Epithelial cell of proximal tubule (primary cell): ENCODE measurements at places on chromosomes 2 and 18. TPM values are rescaled to one million over a fixed set of nuclear protein-coding genes. Genes with fewer than 3 reads are reported as not detected.
A peak's percentile ranks its signal among the peaks of the same experiment; 100 is the strongest.

GRCh38 chr2:69518841-69519240 is 81.6 kb upstream of the NFU1 start:
- DNase-seq = no peak

DNA sequence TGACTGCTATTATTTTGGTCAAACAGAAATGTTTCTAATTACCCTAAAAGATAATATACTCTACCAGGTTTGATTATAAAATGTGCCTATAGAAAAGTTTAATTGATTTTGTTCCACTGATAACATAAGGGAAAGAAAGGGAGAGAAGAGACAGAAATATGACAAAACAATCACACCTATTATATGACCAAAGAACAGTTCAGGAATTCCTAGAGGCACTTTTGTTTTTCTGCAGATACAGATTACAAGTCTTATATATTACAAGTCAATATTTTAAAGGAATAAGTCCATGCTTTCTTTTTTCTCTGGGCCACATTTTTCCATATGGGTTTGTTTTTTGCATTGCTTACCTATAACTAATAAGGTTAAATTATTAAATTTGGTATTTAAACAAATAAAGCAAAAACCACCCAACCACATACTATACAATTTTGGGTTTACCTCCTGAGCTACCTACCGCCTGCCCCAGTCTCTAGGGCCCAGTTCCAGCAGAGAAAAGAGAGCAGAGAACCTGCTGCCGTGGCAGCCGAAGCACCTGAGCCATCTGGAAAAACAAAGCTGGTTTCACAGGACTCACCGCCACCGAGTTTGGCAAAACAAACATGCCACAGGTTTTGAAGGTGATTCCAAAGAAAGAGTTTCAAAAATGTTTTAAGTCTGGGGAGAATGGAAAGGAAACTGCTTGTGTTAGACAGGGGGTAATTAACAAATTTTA is 92.1 kb downstream of the DYM start:
- DNase-seq = no peak

- peak; percentile 66 for DNase-seq
Measured at GRCh38 chr2:43269074-43269572, 42.7 kb upstream of the ZFP36L2 start.

DNA sequence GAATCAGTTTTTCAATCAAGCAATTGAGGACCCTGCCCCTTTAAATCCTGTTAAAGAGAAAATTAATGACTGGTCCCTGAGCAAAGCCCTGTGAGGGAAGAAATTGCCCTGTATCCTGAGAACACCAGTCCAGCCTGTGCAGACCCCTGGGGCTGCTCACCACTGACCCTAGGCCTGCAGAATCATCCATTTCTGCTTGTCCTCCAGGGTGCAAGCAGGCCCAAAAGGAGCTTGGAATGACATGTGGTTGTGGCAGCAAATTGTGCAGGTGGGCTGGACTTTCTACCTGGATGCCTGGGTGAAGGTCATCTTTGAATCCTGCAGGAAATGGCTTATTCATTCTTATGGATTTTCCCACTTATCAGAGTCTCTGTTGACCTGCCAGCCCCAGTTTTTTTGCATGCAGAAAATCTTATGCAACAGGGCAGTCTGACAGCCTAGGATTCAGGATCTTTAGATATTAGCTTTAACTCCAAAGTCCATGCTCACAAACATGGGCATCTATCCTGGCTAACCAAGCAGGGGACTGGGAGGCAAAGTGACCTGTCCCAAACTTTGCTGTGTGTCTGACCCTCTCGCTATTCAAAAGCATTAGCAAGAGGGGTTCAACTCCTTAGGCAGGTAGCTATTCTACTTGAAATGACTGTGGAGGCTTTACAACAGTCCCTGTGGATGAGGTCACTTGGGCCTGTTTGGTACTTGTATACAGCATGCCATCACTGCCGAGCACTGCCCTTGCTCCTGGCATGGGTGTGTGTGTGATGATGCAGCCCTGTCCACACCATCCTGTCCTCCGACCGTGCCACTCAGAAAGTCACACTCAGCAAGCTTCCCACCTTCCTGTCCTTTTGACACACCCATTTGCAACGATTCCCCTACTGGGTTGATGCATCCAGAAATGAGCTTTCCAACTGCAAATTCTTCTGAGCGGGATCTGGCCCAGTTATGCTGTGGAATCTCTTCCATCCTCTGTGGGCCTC is 85.3 kb downstream of the CAPN13 start:
- DNase-seq = no peak

DNA sequence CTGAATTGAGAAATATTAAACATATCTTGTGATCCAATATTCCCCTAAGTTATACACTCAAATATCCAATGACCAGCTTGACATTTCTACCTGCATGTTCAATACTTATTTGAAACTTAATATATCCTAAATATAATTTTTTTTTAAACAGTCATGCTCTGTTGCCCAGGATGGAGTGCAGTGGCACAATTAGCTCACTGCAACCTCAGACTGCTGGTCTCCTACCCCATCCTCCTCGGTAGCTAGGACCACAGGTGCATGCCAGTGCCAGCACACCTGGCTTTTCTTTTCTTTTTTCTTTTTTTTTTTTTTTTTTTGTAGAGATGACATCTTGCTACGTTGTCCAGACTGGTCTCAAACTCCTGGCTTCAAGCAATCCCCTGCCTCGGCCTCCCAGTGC is 4.2 kb downstream of the KYNU start:
- no peak for DNase-seq

GRCh38 chr2:234930397-234930796 is 21.4 kb upstream of the SH3BP4 start:
- no peak for DNase-seq

- no peak for DNase-seq
Measured at GRCh38 chr2:46963941-46964673, 48.5 kb upstream of the MCFD2 start.

DNA sequence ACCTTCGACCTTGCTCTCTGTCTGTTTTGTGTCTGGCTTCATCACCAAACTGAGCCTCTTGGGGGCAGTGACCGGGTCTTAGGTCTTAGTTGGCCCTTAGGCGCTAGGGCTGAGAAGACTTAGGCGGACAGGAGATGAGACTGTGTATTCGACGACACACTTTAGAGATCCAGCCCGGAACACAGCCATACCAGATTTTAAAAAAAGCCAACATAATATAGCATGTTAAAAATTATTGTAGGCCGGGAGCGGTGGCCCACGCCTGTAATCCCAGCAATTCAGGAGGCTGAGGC is 9.5 kb upstream of the PROC start:
- no peak for DNase-seq

DNA sequence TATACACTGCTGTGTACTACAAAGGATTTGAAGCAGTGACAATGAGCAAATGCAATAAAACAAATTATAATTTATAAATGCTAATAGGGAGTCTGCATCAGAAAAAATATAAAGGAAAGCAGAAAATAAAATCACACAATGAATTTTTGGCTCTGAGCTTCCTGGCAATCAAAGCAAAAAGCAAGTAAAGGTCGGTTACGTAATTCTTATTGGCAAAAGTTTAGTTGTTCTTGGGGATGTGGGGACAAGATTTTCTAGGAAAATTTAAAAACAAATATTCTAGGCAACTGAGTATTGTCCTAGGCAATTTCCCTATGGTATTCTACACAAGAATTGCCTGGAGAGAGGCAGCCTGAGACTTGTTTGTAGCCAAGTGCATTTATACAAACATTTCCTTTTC is 1.8 kb downstream of the ORC2 start:
- no peak for DNase-seq

DNA sequence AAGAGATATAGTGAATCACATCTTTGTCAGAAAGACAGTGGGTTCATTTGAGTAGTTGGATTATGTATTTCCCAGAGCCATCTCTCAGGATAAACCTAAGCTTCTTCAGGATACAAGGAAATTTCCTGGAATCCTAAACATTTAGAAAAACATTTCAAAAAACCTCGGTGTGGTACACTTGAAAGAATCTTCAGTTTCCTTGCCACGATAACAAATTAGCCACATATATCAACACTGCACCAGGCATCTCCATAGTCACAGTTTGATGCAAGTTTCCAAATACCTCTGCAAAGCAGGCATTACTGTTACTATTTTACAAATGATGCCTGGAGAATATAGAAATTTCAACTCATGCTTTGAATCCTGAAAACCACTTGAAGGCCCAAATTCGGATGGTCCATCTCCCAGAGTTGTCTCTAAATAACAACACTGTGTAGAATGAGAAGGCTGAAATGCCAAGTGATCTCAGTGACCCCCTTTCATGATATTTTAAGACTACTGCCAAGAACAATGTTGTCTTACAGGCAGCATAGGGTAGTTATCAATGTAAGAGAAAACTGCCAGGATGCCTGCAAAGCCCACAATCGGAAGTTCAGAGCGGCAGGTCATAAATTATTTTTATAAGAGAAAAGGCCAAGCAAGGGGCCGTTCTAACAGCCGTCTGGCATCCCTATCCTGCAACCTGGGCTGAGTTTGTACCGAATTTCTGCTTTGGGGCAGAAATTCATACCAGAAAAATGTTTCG is 307.9 kb downstream of the TXNL1 start:
- DNase-seq = no peak

DNA sequence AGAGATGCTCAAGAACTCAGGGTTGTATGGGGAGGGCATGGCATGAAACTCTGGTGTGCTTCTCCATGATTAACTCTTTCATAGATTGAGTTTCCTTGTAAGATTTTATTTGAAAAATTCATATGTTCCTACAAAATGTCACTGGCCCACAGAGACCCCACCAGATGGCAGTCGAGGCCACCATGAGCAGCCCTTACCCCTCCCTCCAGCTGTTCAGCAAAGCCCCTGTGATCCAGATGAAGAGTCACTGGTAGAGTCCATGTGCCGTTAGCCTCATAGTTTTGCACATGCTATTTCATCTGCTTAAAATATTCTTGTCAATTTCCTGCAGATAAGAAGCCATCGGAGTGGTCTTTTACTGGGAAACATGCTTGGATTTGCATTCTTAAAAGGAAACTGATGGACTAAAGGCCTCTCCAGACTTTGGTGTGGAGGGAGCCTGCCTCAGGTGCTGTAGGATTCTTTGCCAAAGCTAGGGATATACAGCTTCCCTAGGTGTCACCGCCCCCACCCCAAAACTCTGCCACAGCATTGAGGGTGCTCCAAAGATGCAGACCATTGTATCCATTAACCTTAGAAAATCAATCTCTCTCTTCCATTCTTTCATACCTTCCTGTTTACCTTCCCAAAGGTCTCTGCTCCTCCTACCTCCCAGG is 18.8 kb downstream of the ZNF385B start:
- no peak for DNase-seq

GRCh38 chr2:10094271-10094814 is 14.1 kb upstream of the CYS1 start:
- DNase-seq = no peak

DNA sequence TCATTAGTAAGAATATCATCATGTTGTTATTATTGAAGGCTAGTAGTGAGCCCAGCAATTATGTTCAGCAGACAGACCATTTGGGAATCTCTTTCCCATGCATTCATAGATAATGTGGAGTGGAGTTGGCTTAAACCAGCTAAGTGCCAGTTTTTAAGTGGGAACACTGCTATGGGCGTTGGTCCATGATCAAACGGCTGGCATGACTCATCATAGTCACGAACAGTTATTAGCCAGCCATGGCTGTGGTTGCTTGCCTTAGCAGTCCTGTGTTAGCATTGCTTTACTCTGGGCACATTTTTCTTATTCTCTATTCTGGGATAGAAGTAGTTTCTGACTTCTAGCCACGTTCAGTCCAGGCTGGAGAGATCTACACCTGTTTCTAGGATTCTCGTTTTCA is 17.7 kb downstream of the EIF4E2 start:
- DNase-seq = peak; percentile 53

GRCh38 chr18:10213526-10213925 is 240.9 kb upstream of the APCDD1 start:
- no peak for DNase-seq

- DNase-seq = no peak
Measured at GRCh38 chr2:141911485-141912066, 219.2 kb downstream of the LRP1B start.

DNA sequence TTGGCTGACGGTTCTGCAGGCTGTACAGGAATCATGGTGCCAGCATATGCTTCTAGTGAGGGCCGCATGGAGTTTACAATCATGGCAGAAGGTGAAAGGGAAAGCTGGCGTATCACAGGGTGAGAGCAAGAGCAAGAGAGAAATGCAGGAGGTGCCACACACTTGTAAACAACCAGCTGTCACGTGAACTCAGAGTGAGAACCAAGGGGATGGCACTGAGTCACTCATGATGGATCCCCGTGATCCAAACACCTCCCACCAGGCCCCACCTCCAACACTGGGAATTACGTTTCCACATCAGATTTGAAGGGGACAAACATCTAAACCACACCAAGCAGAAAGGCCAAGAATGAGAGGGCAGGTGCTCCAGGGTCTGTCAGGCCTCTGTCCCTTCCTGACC is 185.0 kb upstream of the PID1 start:
- DNase-seq = no peak

- DNase-seq = no peak
Measured at GRCh38 chr18:13532406-13533075, 193.8 kb downstream of the FAM210A start.

GRCh38 chr2:135056790-135057189 is 4.7 kb downstream of the RAB3GAP1 start:
- DNase-seq = no peak

GRCh38 chr2:1350111-1350510 is 63.2 kb upstream of the TPO start:
- no peak for DNase-seq

- DNase-seq = peak; percentile 20
Measured at GRCh38 chr2:33022989-33023727, 76.4 kb downstream of the LTBP1 start.

GRCh38 chr2:234708717-234709116 is 211.8 kb upstream of the ARL4C start:
- no peak for DNase-seq

GRCh38 chr18:22166069-22166950 is 3.1 kb upstream of the GATA6 start:
- DNase-seq = no peak

GRCh38 chr2:226622484-226622883 is 177.1 kb downstream of the IRS1 start:
- no peak for DNase-seq

Gene RUFY4
- total RNA-seq = not detected in 2 replicates

Gene SPRED2
- total RNA-seq = 10.5 and 11.1 TPM in 2 replicates

Gene HOXD8
- 18.0 and 26.5 TPM in 2 replicates for total RNA-seq

Gene SNORC
- 1.2 and 5.0 TPM in 2 replicates for total RNA-seq

Gene GALNT14
- 80.7 and 90.4 TPM in 2 replicates for total RNA-seq

Gene OTX1
- total RNA-seq = not detected in 2 replicates

Gene CNDP1
- not detected in 2 replicates for total RNA-seq

Gene PRPF40A
- 106 and 132 TPM in 2 replicates for total RNA-seq

Gene ASB18
- total RNA-seq = not detected in 2 replicates

Gene GPR39
- total RNA-seq = 9.0 and 10.8 TPM in 2 replicates

Gene DPP10
- total RNA-seq = 0.06 and 0.14 TPM in 2 replicates
